Fibroblast of skin of left quadriceps (primary cell): ENCODE measurements at places on chromosomes 7 and 10.

GRCh38 chr10:43205681-43206390 lies 61.0 kb downstream of the RASGEF1A start:
- DNase-seq, result no peak

DNA sequence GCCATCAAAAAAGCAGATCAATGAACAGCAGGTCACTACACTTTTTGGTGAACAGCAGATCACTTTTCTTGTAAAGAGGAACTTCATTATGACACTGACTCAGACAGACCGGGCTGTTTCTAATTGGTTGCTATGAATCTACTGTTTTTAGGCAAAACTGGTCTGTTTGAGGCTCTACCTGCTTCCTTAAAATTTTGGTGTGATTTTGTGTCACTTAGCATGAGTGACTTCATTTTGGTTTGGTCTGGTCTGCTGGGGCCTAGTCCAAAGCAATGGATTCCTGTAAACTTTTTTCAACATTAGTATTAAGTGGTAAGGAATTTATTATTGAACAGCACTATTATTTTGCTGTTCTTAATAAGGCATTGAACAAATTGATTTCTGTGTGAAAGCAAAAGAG lies 41.8 kb upstream of the C10orf71 start:
- no peak for DNase-seq

DNA sequence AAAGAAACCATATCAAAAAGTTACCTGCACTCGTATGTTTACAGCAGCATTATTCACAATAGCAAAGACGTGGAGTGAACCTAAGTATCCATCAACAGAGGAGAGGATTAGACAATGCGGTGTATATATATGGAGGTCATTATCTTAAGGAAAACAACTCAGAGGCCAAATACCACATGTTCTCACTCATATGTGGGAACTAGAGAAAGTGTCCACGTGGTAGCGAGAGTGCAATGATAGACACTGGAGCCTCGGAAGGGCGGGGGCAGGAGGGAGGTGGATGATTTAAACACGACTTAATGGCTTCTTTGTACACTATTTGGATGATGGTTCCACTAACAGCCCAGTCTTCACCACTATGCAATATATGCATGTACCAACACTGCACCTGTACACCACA lies 40.1 kb upstream of the RNF32 start:
- DNase-seq, result no peak

DNA sequence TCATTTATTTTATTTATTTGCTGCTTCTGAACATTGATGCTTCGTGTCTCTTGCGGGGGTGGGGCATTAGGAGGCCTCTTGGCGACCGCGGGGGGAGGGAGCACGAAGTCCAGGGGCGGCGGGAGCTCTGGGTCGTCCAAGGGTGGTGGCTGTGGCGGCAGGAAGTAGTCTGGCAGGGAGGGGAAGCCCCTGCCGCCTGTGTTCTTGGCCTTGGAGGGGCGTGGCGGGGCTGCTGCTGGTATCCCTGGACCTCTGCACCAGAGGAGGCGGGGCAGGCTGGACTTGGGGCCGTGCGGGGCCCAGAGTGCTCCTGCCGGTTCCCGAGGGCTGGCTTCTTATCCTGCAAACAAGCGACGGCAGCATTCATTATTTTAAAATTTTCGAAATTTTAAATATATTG lies 70.5 kb upstream of the ABI1 start:
- no peak for DNase-seq

- peak; percentile 82 for DNase-seq
These were observed 106.2 kb downstream of the PLXDC2 start for GRCh38 chr10:19922236-19922963.

- no peak for DNase-seq
These were observed 78.3 kb upstream of the AOAH start for GRCh38 chr7:36802459-36803135.

- DNase-seq, result no peak
These were observed 7.2 kb upstream of the CNOT4 start for GRCh38 chr7:135517060-135517459.

DNA sequence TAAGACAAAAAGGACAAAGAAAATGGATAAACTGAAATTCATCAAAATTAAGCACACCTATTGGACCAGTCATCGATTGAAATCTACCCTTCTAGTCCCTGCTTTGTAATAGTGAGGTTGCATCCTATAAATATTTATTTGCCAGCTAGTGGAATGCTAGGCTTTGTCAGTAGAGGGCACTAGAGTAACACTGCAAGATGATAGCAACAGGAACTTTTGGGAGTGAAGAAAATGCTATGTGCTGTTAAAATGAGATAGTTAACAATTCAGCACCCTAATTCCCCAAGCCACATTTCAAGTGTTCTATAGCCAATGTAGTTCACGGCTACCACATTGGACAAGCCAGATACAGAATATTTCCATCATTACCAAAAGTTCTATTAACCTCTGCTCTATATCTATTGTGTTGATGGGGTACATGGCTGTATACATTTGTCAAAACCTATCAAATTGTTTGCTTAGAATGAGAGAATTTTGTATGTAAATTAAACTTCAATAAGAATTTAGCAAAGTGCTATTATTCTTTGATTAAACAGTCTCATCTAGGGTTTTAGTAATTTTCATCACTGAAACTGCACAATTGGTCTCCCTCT lies 69.8 kb downstream of the LSMEM1 start:
- peak; percentile 29 for DNase-seq

DNA sequence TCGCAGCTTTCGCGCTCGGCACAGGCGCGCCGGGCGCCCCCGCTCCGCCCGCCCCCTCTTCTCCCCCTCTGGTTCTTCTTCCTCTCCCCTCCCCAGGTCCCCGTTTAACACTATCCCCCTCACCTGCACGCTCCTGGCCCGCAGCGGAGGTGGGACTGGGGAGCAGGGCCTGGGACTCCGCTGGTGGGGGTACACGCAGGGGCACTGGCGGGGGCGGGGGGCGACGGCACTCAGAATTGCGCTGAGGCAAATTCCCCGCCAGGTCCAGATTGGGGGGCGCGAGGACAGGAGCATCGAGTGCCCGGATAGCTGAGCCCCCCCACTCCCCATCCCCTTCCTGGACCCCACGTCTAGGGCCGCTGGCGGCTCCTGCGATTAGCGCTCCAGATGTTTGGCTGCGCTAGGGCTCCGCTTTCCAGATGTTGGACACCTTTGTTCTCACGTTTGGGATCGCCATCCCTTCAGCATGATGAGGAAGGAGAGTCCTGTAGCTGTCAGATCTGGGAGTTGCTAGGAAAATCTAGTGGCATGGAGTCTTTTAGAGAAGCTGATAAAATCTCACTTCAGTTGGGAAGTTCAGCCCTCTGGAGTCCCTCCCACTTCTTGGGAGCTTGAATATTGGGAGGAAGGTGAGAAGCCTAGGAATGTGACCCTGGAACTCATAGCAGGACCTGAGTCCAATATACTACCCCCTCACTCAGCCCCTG lies 31.4 kb upstream of the PAX2 start:
- DNase-seq, result no peak

DNA sequence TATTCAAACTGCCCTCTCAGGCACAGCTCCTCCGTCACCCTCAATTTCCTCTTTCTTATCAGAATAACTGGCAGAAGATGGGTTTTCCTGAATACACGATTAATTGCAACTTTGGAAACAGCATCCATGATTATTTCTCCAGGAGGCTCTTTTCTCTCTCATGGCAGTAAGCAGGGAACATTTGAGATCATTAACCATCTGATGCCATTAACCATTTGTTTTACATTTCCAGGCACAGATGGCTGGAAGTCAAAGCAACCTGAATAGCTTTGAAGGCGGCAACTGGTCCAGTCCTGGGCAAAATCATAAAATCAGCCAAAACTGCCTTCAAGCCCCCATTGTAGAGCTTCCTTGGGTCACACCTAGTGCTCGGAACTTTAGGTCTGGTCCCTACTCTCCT lies 289.5 kb upstream of the AOAH start:
- DNase-seq, result no peak

GRCh38 chr7:82945056-82945455 lies 217.6 kb downstream of the PCLO start:
- no peak for DNase-seq

DNA sequence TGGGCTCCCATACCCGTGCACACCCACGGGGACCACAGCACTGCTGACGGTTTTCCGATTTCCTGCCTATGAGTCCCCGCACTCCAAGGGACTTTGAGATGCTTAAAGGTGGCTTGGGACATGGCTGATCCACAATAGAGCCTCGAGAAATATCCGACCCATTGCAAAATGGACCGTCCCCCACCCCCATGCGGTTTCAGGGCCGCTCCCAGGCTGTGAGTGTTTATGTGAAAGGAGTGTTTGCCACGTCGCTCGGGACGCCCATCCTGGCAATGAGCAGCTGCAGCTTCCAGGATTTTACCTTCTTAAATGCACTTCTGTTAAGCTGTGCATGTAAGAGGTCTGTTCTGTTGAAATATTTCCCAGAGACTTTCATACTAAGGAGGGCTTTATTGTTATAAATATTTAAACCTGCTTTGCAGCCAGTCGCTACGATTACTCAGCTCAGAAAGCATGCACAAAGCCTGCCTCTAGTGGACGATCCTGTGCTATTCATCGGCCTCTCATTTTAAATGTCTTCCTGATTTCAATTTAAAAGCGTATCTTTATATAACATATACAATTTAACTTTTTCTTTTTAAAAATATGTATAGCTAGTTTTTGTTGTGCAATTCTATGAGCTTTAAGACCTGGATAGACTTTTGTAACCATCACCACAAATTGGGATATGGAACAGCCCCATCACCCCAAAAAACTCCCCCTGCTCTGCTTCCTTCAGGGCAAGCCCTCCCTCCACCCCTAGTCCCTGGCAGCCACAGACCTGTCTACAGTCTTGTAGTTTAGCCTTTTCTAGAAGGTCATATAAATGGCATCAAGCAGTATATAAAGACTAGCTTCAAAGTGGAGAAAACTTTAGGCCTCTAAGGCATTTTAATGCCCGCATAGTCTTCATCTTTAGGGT lies 418.3 kb downstream of the PAXIP1 start:
- DNase-seq, result no peak

- DNase-seq, result no peak
These were observed 76.0 kb downstream of the ATXN7L1 start for GRCh38 chr7:105800442-105800841.
